ENCODE measurements at places on chromosomes 3 and 15. TPM values are rescaled to one million over a fixed set of nuclear protein-coding genes. Genes with fewer than 3 reads are reported as not detected.
A peak's percentile ranks its signal among the peaks of the same experiment; 100 is the strongest.

Gene ITIH1
- total RNA-seq = not detected

Gene NEK10
- 1.6 TPM for total RNA-seq

Gene LMCD1
- 9.8 TPM for total RNA-seq

Gene SETMAR
- total RNA-seq = 7.1 TPM

Gene USP19
- total RNA-seq = 33.4 TPM

Gene BFSP2
- total RNA-seq = 1.0 TPM

Gene NMNAT3
- 2.9 TPM for total RNA-seq

Gene SAXO2
- not detected for total RNA-seq

GRCh38 chr15:65937054-65937453 lies 67.8 kb downstream of the RAB11A start:
- no peak for ATAC-seq

DNA sequence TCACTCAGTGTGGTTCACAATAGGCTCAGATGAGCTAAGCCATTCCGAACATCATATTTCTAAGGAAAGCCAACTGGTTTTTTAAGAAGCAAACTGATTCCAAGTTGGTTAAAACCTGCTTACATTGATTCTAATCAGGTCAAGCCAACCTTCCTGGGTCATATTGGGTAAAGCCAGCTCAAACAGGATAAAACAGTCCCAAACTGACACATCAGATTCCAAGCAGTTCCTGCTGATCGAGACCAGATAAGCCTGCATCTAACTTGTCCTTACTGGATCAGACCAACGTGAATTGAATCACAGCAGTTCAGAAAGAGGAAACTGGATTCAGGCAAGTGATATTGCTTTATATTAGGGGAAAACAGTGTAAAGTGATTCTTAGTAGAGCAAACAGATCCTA lies 18.6 kb upstream of the THSD4 start:
- ATAC-seq = no peak

DNA sequence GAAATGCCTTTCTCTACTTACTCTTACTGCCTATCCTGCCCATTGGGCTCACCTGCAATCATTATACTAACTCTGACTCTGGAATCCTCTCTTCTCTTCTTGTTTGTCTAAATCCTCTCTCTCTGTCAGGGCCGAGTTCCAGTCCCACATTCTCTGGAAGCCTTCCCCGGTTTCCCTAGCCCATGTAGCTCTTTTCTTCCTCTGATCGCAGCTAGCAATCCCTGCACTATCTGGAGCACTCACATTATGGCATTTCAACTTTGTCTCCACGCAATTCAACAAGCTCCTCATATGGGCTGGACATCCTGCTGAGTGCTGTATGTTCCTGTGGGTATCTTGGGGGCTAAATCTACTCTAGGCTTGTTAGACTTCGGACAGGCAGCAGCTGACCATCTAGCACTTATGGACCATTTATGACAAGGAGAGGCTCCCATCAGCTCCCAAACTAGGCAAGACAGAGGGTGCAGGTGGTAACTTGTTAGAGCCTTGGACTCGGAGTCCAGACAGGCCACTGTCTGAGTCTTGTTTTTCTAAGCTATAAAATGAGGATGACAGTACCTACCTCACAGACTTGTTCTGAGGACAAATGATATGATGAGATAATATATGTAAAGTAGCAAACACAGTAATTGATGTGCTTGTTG lies 58.3 kb downstream of the EPHB3 start:
- no peak for ATAC-seq

- ATAC-seq = no peak
These were observed 9.8 kb downstream of the SELENOS start for GRCh38 chr15:101267320-101268104.

DNA sequence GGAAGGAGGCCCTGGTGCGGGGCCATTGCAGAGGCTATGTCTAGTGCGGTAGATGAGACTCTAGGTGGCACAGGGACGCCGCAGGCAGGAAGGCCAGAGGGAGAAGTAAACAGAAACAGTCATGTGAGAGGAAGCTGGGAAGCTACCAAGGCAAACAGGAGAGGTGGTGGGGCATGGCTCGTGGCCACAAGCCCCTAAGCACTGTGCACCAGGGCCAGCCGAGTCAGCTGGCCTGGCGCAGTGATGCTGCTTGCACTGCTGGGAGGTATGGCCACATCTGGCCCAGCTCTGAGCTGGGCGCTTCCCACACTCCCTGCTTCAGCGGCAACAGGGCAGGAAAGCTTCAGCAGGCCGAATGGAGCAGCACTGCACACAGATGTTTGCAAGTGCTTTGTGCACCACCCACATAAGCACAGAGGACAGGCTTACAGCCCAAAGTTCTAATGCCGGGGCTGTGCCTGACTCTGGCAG lies 76.6 kb downstream of the SRGAP3 start:
- no peak for ATAC-seq

- no peak for ATAC-seq
These were observed 15.2 kb downstream of the GABRA5 start for GRCh38 chr15:26882112-26882511.

- ATAC-seq = no peak
These were observed 126.0 kb upstream of the CCNL1 start for GRCh38 chr3:157285966-157286365.

GRCh38 chr3:123152687-123153086 lies 49.1 kb upstream of the SEC22A start:
- no peak for ATAC-seq

DNA sequence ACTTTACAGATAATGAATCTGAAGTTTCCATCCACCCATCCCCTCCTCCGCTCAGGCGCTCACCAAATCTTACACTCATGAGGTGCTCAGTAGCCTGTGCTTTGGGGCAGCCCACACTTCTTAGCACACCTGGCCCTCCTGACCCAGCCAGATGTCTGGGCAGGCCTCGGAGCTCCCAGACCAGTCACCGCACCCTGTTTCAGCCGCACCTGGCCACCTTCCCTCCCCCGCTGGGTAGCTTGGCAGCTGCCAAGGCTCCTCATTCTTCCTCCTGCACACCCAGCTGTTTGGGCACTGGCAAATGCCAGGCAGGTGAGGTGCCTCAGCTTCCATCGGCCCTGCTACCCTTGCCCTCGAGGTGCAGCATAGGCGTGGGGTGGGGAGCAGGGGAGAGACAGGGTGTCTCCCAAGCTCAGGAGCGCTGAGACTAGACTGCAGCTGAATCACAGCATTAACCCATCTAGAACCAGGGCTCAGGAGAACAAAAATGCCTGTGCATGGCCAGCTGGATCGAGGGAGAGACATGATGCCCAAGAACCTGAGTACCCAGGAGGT lies 45.8 kb downstream of the CDC25A start:
- no peak for ATAC-seq

DNA sequence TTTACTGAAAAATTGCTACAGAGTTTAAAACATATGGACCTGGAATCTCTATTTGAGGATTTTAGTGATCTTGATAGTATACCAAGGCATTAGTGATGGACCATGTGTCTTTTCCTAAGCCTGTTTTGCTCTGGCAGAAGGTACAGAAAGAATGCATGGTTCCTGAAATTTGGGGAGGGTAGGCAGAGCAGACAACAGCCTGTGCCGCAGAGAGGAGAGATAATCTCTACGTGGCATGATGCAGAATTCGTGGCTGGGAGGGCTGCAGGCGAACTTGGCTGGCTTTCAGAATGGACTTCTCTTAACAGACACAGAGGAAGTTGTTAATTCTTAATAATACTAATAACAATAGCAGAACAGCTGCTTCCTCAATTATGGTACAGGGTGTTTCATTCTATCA lies 137.5 kb upstream of the FOXB1 start:
- no peak for ATAC-seq

DNA sequence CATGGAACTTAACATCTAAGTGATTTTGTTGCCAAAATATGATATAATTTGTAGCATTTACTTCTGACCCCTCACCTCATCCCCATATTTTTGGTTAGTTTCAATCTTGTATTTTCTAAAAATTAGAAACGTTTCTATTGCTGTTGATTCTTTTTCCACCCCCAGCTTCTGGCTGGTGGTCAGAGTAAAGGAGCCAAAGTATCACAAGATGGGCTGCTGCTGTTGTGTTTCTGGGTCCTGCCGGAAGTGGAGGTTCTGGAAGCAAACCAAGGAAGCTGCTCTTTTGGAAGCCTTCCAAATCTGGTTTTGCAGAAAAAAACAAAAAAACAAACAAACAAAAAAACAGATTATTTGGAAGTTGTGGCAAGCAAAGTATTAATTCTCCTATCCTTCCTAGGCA lies 221.1 kb upstream of the P2RY1 start:
- ATAC-seq = no peak

- no peak for ATAC-seq
These were observed 15.7 kb downstream of the VPS18 start for GRCh38 chr15:40909662-40910630.

DNA sequence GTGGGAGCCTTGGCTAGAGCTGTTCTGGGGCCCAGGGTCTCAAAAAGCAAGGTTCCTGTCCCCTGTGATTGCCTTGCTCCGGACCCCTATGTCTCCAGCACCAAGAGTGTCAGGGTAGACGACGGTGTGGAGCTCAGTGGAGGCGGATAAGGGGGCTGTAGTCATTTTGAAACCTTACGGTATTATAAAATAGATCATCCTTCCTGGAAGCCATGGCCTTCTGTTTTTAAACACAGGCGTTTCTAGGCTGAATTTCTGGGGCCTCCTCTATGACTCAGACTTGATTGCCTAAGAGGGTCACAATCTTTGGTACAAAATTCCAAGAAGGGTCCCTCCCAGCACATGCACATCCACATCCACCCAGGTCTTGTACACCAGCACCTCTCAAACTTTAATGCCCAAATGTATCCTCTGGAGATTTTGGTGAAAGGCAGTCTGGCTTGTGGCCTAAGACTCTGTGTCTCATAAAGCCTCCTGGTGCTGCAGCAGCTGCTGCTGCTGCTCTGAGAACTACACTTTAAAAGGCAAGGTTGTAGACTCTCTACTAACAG lies 70.5 kb upstream of the XCR1 start:
- ATAC-seq = peak; percentile 81

GRCh38 chr15:36029606-36030210 lies 483.7 kb upstream of the DPH6 start:
- no peak for ATAC-seq
